ENCODE measurements at places on chromosomes 11 and 22.

- no peak for DNase-seq
Observed at GRCh38 chr11:123221096-123221561, 26.1 kb upstream of the CLMP start.

DNA sequence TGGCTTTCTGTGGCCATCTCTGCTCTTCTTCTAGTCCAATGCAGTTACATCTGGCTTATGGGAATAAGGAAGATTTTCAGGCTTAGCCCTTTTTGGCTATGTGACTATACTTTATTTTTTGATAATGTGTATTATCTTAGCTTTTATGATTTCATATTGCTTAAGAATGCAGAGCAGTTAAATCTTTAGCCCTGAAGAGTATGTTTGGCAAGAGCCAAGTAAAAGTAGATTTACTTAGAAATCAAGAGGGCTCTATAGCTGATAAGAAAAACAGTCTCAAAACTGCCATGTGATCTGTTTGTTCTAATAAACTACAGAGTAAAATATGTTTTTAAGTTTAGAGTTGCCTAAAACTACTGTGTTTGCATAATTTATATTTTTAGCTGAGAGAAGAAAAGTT lies 61.2 kb downstream of the RNF169 start:
- no peak for DNase-seq

DNA sequence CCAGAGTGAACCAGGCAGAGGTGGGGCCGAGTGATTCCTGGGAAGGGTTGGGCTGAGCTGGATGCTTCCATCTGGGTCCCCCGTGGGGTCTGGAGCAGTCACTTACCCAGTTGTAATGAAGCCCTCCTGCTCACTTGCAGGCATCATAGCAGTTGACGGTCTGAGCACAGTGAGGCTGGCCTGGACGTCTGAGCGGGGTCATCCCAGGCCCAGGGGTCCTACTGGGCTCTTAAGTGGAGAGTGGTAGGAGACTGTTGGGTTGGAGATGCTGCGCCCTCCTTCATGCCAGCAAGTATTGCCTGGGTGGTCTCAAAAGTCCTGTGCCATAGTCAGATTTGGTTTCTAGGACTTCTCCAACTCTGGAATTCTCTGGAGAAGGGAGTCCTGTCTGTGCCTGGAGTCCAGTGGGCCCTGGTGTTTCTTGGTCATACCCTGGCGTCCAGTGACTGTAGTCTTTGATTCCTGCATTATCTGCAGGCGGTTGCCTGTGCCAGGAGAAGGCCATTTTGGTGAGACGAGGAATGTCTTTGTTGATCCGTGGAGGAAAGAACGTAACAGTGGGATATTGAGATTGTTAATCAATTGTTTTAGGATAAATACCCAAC lies 82.3 kb downstream of the TBC1D22A start:
- no peak for DNase-seq

DNA sequence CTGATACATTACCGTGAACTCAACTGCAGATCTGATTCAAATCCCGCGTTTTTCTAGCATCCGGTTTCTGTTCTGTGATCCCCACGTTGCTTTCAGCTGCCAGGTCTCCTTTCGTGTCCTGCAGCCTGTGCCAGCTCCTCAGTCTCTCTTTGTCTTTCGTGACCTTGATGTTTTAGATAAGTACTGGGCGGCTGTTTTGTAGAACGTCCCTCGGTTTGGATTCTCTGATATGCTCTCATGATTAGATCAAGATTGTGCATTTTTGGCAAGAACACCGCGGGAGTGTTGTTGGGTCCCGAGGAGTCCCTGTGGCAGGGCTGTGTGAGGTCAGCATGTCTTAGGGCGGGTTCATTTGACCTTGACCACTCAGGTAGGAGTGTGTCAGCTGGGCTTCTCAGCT lies 38.6 kb downstream of the KCNQ1 start:
- no peak for DNase-seq

DNA sequence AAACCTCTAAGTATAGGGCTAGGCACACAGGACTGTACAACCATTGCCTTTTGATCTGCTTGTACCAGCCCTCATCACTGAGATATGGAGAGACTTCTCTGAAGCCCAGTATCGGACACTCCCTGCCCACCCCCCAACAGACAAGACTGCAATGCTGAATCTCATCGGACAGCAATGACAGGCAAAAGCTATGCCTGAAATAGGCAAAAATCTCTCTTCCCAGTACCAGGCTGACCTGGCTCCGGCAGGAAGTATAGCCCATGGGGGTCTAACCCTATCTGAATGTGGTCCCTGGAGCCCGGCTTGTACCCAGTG lies 6.5 kb downstream of the RHOG start:
- no peak for DNase-seq

- DNase-seq: no peak
Observed at GRCh38 chr11:77038825-77039326, 4.7 kb downstream of the B3GNT6 start.

DNA sequence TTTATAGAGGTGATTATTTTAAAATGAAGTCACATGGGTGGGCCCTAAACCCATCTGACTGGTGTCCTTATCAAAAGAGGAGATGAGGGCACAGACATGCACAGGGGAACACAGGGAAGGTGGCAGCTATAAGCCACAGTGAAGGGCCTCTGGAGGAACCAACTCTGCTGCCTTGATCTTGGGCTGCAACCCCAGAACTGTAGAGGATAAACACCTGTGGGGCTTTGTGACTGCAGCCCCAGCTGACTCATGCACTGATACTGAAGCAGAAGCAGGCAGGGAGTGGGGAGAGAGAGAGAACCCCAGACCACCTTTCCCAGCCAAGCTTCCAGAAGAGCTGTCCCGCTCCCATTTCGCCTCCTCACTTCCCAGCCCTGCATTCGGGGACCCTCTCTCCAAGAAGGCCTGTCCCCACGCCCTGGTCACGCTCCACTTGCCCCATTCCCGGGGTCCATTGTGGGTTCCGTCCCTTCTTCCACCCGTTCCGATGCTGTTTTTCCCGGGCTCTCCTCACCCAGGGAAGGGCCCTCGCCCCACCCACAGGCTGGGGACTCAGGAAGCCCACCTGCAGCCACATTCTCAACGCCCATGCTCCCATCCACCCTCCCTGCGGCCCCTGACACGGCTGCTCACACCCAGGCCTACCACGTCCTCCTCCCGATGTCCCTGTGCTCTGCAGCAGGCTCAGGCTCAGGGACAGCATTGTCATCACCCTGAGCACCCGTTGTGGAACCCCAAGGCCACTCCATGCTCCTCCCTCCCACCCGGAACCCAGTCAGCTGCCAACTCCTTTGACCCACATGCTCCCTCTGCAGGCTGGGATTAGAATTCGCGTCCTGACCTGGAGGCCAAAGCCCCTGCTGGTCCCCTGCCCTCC lies 90.8 kb upstream of the SHANK2 start:
- no peak for DNase-seq

DNA sequence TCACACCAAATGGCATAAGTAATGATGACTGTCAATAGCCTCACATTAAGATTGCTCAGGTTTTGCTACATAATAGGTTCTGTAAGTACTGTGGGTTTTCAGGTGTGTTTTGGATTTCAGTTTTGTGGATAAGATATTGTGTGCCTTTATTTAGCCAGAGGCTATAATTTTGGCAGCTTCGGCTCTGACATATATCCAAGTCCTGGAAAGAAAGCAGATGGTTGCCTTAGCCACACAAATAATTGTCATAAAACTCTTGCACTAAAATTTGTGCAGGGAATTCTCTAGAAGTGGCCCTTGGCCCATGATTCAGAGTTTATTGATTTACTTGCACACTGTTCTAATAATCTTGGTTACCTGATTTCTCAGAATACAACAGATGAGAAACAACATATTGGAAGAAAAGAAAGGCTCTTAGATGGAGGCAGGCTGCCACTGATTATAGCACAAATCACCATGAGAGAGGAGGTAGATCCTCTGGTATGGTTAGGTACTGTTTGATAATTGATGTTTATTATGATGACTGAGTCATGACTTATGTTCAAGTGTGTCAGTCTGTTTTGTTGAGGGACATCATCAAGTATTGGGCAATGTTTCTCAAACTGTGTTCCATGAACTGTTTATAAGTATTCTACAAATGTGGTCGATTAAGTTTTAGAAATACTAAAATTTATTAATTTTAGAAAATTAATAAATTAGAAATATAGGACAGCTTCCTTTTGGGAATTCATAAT lies 9.6 kb downstream of the REXO2 start:
- DNase-seq: no peak

All from GDM1 (cell line).